Amygdala (tissue), 56 donors: ENCODE measurements at places on chromosomes 1 and 21.

DNA sequence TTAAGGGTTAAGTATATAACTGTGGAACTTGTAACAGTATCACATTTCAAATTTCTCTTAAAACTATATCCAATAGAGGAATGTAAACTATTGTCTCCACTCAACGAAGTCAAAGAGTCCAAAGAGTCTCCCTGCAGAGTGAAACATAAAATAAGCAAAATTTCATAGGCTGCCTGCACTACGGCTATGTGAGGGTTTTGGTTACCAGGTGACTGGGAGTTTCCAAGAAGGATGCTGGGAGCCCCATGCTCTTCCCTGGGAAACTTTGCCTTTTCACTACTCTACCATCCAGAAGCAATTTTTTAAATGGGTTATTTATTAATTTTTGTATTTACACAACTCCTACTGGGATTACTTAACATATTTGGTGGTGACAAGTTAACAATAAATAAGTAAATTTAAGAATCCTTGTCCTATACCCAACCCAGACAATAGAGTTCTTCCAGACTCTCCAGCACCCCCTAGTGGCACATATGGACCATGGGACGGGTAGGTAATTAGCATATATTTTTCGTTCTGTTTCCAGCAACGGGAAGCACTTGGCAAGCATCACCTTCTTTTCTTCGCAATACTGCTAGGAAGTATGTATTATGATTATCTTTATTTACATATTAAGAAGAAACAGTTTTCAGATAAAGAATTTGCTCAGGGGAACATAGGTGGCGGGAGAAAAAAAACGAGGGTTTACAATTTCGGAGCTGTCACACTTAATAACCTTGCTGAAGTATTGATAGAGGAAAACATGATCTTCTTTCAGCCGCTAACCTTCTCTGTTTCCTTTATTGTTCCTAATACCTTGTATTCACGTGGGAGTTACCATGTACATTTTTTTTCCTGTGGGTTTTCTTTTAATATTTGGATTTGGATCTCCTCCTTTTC lies 3.5 kb downstream of the FMO2 start:
- DNase-seq, result peak; percentile 22

GRCh38 chr1:12275370-12275769 lies 45.5 kb downstream of the VPS13D start:
- DNase-seq, result no peak

DNA sequence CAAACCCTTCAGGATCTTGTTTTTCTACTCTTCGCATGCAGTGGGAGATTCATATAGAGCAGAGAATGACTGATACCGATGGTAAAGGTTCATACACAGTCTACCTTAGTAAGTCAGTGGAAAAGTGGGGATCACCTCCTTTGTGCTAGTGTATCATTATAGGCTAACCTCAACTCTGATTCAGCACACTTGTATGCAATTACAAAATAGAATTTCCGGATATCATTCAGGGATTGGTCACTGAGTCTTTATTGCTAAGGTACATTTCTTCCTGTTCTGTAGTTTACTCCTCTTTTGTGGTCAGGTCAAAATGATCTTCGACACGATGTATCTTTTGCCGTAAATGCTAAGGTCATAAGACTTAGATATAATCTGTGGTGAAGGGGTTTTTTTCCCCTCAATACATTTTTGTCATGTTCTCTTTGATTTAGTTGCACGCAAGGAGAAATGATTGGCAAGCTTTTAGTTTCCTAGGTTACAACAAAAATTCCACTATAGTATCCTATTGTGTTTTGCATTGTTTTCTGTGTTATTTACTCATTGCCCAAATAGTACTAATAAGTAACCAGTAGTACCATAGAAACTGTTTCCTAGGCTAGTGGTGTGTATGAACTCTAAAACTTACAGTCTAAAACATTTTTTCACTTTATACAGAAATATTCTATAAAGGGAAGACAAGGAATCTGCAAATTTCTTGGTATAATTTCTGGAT lies 35.7 kb upstream of the PLA2G4A start:
- no peak for DNase-seq

- DNase-seq, result no peak
These were observed 53.4 kb downstream of the WLS start for GRCh38 chr1:68178821-68179490.

- no peak for DNase-seq
These were observed 72.6 kb downstream of the TTC3 start for GRCh38 chr21:37145635-37146111.

GRCh38 chr1:63873751-63874150 lies 99.9 kb downstream of the ROR1 start:
- no peak for DNase-seq

DNA sequence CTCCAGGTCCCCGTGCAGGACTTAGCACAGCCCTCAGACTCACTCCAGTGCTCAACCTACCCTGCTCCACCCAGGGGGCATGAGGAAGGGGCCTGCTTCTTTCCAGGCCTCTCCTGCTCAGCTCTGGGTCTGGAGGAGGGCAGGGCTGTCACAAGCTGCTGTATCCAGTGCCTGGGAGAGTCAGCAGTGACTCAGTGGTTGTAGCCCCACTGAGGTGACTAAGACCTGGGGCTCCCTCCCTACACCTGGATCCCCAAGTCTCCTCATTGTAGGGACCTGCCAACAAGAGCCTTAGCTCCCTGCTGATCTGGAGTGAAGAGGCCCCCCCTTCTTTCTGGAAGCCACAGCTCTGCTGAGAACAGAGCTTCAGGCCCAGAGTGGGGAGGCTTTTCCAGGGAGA lies 36.1 kb upstream of the FAM131C start:
- DNase-seq, result no peak

- no peak for DNase-seq
These were observed 5.8 kb downstream of the INKA2 start for GRCh38 chr1:111733183-111733991.
